ENCODE measurements at places on chromosomes 16 and 17.

DNA sequence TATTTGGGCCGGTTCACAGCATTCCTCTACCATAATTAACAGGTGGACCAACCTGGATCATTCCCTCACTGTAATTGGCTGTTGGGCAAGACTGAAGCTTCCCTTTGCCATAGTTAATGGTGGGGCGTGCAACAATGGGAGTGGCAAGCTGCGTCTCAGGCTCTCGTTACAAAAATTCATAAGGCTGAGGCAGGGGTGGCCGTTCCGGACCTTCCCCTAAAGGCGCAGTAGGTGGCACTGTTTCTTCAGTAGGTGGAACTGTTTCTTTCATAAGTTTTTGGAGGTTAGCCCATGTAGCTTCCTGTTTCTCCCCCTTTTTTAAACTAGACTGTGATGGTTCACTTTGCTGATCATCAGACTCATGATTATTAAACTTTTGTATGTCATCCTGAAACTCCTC lies 17.0 kb upstream of the TMC5 start:
- DNase-seq: peak; percentile 48

DNA sequence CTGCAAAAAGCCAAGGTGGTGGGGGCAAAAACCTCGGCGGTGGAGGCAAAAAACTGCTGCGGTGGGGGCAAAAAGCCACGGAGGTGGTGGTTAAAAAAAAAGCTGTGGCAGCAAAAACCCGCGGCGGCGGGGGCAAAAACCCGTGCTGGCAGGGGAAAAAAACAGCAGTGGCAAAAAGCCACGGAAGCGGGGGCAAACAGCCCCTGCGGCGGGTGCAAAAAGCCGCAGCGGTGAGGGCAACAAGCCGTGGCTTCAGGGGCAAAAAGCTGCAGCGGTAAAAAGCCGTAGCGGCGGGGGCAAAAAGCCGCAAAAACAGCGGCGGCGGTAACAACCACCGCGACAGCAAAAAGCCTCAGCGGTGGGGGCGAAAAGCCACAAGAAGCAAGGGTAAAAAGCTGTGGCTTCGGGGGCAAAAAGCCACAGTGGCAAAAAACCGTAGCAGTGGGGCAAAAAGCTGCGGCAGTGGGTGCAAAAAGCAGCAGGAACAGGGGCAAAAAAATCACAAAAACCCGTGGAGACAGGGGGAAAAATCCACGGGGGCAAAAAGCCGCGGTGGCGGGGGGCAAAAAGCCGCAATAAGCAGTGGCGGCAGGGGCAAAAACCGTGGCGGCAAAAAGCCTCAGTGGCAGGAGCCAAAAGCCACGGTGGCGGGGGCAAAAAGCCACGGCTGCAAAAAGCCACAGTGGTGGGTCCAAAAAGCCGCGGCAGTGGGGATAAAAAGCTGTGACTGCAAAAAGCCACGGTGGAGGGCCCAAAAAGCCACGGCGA lies 193.7 kb downstream of the SHCBP1 start:
- no peak for DNase-seq

- DNase-seq: no peak
Observed at GRCh38 chr17:13931111-13931526, 138.2 kb upstream of the COX10 start.

DNA sequence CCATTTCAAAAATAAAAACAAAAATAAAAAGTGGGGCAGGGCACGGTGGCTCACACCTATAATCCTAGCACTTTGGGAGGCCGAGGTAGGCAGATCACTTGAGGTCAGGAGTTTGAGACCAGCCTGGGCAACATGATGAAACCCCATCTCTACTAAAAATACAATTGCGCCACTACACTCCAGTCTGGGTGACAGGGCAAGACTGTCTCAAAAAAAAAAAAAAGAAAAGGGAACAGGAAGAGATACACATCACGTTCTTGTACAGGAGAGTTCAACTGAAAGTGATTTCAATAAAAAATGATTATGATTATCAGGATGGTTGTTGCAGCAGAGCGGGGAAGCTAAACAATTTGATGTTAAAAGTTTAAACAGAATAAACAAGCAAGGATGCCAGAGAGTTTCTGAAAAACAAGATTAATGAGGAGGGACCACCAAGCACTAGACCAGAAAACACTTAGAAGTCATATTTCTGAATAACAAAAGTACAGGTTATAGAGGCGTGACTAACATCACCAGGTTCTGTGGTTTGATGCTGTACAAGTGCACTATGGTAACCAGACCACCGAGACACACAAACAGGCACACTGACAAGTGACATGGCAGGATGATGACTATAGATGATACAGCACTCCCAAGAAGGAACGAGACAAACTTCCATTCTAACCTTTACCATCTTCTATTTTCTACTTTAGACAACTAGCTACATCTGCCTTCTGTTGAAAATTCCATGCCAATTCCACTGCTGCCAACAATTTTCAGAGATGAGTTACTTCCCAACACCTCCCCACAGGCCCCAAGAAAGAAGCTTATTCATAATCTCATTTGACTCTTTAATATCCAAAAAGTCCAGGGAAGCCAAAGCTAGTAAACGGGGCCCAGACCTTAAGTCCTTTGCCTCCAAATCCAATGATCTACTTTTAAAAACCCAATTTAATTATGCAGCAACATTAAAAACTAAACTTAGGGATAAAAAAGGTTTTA lies 11.8 kb downstream of the DNAJA2 start:
- no peak for DNase-seq

DNA sequence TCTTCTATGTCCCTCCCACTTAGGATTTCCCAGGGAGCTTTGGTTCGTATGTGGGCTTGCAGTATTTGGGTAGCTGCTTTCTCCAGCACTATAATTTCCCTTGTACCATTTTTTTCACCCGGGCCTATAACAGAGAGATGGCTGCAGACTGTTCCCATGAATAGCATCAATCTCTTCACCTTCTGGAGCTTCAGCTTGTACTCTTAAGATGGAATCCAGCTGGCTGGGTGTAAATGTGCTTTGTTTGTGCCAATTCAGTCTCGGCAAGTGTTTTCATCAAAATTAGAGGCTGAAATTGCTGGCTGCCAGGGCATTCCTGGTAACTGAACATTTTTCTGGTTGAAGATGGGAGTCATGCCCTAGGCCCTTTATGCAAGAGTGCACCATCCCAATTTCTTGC lies 12.2 kb upstream of the CPD start:
- DNase-seq: no peak

DNA sequence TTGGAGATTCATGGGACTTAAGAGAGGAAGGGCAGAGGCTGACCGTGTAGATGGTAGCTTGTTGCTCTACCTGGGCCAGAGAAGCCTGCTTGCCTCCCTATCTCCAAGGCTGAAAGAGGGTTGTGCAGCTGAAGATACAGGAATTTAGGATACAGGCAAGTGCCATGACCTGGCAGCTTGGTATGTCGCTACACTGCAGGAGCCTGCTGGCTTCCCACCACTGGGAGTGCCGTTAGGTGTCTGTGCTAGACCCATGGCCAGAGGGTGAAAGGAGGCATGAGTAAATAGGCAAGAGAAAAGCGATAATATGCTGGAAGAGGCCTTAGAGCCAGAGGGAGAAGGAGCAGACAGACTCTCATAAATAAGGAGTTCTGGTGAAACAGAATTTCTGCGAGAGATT lies 10.6 kb downstream of the NAA60 start:
- peak; percentile 13 for DNase-seq

GRCh38 chr17:56543280-56543679 lies 50.2 kb upstream of the NOG start:
- no peak for DNase-seq

DNA sequence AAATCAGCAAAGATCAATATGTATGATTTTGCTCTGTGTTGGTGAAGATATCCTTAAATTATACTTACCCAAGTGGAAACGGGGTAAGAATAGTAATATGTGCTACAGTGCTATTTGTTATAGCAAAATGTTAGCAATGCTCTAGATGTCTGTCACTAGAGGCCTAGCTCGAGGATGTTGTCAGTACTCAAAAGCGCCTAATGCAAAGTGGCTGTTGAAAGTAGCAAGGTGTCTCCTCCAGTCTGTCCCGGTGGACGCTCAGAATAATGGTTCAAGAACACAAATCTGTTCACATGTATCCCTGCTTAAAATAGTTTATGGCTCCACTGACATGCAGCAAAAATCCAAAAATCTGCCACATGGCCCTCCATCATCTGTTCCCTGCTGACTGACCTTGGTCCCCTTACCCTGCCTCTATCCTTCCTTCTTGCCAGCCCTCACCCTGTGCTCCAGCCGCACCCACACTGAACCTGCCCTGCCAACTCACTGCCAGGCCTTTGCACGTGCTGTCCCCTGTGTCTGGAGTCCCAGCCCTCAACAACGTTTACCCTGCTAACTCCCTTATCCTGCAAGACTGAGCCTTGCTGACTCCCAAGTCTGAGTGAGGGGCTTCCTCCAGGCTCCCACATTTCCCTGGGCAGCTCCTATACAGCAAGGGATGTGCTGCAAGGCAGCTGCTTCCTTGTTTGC lies 9.6 kb upstream of the RNF112 start:
- DNase-seq: no peak

- no peak for DNase-seq
Observed at GRCh38 chr17:38507436-38507835, 79.2 kb downstream of the ARHGAP23 start.

DNA sequence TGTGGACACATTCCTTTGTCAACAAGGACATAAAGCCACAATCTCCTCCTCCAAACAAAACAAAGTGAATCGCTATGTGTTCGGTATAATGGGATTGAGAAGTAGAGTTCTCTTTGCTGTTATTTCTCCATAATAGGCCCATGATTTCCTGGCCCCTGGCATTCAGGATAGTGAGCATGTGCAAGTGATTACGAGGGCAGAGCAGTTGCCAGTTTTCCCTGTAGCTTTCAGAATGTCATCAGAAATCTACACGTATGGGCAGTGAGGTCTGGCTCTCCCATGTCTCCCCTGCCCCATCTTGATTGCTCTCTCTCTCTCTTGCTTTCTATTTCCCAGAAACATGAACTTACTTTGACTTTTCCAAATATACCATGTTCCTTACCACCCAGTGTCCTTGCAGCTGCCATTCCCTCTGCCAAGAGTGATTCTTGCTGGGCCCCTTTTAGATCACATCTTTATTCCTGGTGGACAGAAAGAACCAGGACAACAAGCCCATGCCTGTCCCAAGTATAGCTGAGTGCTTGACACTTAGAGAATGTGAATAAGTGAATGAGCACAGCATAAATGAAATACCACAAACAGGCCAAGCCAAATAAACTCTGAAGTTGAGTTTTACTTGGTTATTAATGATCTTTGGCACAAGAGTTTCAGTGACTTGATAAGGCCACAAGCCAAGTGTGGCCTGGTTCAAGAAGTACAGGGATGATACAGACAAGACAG lies 273.1 kb downstream of the CDH13 start:
- DNase-seq: no peak

DNA sequence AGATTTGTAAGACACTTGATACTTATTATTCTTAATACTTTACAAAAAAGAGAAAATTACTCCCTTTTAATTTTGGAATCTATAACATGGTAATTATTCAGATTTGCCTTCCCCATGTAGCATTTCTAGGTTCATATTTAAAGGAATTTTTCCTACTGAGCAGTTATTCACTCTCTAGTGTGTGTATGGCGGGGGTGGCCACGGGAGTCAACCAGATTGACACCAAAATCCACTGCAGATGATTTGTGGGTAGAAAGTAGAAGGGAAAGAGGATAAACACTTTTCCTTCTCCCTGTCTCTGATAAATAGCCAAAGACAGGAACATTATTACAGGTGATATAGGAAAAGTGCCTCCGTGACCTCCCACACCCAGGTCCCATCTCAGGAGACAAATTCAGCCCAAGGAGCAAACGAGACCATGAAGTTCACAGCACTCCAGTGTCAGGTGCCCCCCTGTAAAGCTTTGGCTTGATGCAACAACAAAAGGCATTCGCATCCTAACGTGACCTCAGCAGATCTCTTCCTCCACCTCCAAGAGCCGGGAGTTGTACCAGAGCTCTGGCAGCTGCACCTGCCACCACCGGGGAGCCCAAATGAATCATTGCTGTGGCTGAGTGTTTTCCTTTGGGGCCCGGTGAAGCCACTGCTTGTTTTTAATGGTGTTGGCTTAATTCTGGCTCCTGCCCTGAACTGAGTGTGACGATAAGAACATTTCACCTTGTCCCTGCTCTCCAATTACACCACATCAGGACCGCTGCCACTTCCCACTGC lies 92.7 kb upstream of the NOL11 start:
- peak; percentile 60 for DNase-seq

DNA sequence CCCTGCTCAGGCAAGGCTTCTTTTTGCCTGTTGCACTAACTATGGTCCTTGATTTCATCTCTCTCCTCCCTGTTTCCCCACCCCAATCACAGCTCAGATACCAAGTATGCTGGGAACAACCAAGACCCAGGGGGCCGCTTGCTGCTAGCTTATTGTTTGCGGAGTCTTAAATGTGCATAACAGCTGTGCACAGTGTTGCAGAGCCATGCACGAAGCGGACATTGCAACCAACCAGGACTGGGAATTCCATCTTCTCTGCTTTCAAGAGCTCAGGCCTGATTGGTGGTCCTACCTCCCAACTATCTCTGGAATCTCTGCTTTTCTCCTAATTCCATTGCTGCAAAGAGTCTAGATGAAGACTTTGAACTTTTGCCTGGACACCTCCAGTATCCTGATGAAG lies 281.3 kb upstream of the TNRC6C start:
- no peak for DNase-seq

- no peak for DNase-seq
Observed at GRCh38 chr17:49928837-49929475, 40.0 kb upstream of the DLX4 start.

- DNase-seq: peak; percentile 76
Observed at GRCh38 chr17:40399185-40399584, 18.5 kb downstream of the TOP2A start.

DNA sequence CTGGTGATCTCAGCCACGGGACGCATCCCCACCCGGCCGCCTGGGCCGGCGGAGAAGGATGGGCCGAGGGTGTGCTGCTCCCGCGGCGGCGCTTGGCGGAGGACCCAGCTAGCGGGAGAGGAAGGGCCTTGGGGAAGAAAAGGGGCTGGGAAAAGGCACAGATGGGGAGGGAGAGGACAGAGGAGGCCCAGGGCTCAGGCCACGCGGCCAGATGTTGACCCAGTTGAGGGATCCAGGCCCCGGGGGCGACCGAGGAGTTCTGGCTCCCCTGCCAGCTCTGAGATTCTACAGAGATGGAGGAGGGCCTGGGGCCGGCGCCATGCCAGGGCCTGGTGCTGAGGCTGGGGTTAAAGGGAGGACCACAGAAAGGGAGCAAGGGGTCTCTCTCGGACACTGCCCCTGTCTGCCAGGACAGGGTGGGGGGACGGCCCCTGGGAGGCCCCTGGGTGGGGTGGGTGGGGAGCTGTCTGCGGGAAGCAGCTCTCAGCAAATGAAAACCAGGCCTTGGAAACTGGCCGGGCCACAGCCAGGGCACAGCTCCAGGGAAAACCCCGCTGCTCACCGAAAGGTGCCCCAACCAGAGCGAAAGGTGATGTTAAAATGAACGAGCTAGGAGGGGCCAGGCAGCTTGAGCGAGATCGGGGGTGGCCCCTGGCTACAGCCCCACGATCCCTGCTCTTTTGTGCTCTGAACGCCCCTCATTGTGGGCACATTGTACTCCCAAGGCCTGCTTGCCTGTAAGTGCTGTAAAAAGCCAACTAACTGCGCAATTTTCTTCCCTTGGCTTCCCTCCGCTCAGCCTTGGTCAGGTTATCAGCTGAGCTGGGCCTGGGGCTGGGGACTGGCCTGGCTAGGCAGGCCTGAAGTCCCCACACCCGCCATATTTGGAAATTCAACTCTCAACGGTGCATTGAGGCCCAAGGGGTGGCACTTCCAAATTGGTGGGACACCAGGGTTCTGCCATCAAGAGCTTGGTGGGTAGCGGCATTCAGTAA lies 191.4 kb downstream of the ZNF423 start:
- no peak for DNase-seq

GRCh38 chr17:41486809-41487530 lies 2.7 kb downstream of the KRT36 start:
- DNase-seq: peak; percentile 26

GRCh38 chr17:37301288-37301687 lies 74.5 kb upstream of the C17orf78 start:
- DNase-seq: peak; percentile 7
